Lung microvascular endothelial cell (primary cell): ENCODE measurements at places on chromosomes 6 and 20.

DNA sequence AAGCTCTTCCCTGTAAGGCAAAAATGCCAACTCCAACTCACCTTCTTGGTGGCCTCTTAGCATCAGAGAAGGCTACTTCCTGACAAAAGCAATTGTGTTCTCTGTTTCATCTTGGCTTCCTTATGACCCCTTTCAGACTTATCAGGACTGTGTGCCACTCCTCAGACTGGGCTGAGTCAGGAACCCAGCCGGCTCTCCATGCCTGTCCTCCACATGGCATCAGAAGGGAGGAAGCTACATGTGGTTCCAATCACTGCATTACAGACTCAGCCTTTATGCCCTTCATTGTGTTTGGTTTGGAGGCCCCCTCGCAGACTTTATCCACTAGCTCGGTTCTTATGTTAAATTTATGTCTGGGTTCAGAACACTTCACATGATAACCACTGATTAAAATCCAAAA lies 142.5 kb downstream of the SLC24A3 start:
- no peak for DNase-seq

GRCh38 chr6:160756021-160756420 lies 54.0 kb downstream of the PLG start:
- no peak for DNase-seq

DNA sequence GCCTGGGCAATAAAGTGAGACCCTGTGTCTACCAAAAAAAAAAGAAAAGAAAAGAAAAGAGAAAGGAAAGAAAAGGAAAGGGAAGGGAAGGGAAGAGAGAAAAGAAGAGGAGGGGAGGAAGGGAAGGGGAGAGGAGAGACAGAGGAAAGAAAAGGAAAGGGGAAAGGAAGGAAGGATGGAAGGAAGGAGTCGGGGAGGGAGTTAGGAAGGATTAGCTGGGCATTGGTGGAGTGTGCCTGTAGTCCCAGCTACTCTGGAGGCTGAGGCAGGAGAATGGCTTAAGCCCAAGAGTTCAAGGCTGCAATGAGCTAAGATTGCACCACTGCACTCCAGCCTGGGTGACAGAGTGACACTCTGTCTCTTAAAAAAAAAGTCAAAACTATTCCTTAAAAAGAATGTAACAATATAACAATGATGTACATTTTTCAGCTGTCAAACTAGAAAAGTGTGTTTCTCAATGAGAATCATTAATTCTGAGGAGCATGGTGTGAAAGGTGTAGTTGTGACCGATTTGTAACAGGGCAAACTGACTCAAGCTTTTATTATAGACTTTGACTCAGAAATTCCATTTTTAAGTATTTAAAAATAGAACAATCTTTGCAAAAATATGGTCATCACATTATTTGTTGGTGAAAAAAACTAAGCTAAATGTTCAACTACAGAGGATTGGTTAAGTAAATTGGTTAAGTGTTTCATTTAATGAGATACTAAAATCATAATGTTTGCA lies 14.7 kb downstream of the SNRPB start:
- no peak for DNase-seq

GRCh38 chr6:131980791-131981623 lies 29.8 kb upstream of the CCN2 start:
- DNase-seq, result peak; percentile 68

GRCh38 chr6:34891296-34891695 lies 2.2 kb downstream of the ANKS1A start:
- DNase-seq, result no peak

- no peak for DNase-seq
Observed at GRCh38 chr6:121549736-121550135, 114.3 kb downstream of the GJA1 start.

GRCh38 chr6:38245295-38245694 lies 394.4 kb downstream of the BTBD9 start:
- no peak for DNase-seq

DNA sequence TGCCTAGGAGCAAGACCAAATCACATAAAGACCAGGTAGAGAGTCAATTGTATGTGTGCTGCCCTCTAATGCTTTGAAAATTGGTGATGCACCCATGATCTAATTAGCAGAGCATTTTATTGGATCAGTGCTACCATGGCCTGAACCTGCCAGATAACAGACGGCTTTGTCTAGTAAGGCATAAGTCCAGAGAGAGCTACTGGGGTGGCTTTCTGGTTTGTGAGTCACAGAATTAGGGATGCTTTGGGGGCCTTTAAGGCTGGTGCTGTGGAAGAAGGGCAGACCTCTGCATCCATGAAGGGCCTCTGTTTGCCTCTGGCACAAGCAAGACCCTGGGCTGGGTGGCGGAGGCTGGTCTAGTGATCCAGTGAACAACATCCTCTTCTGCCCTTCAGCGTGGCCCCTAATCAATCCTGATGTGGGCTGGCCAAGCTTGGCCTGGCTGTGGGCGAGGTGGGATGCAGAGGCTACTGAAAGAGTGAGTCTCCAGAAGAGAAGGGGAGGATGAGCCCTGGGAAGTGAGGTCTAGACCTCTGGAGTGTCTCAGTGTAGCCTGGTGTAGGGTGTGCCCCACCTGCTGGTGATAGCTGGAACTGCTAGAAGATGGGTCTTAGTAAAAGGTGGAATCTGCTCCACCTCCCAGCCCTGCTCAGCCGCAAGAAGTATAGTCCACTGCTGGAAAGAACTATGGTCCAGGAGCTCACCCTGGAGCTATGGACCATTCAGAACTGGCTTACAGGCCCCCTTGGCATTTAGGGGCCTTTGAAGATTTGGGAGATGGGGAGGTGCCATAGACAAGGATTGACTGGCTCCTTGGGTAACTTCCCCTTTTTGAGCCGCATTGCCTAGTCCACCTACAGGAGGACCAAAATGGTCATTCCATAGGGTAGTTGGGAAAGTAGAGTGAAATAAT lies 36.7 kb upstream of the AAR2 start:
- peak; percentile 78 for DNase-seq

GRCh38 chr6:3281631-3282475 lies 23.1 kb downstream of the PSMG4 start:
- DNase-seq, result peak; percentile 95

GRCh38 chr20:64131406-64131805 lies 24.0 kb upstream of the NPBWR2 start:
- peak; percentile 31 for DNase-seq

- no peak for DNase-seq
Observed at GRCh38 chr20:38225900-38226263, 34.7 kb downstream of the KIAA1755 start.

DNA sequence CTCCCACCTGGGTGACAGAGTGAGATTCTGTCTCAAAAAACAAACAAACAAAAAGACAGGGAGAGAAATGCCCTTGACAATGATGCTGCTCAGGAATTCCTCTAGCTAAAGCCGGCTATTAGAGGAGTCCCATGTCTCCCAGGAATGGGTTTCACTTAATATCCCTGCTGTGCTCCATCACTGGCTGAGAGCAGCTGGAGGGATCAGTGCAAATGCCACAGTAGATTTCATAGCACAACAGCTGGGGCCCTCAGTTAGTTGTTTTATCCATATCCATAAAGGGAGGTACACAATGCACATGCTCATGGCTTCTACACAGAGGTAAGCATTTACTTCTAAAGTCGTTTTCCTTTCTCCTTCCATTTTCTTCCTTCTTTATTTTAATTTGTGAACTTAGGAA lies 742.0 kb upstream of the POU3F2 start:
- DNase-seq, result no peak

GRCh38 chr6:125944434-125944816 lies 12.1 kb upstream of the HINT3 start:
- DNase-seq, result peak; percentile 95

GRCh38 chr6:35068206-35068605 lies 72.9 kb downstream of the TCP11 start:
- DNase-seq, result no peak

GRCh38 chr6:167737205-167737830 lies 89.4 kb upstream of the AFDN start:
- DNase-seq, result no peak

GRCh38 chr6:17621003-17621402 lies 20.9 kb downstream of the FAM8A1 start:
- DNase-seq, result no peak

DNA sequence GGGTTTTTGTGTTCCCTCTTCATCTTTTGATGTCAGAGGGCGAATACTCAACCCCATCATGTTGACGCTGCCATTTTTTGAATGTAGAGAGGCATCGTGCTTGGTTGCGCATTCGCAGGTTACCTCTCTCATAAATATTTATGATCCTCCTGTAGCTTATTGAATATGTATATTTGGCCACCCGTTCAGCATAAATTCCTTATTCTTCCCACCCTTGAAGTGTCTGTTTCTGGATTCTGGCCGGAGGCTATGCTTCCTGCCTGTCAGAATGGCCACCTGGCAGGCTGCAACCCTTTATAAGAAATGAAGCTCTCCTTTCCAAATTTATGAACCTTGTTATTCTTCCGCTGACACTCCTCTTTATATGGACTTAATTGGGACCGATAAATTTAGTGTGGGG lies 40.9 kb downstream of the FAM50B start:
- DNase-seq, result no peak

DNA sequence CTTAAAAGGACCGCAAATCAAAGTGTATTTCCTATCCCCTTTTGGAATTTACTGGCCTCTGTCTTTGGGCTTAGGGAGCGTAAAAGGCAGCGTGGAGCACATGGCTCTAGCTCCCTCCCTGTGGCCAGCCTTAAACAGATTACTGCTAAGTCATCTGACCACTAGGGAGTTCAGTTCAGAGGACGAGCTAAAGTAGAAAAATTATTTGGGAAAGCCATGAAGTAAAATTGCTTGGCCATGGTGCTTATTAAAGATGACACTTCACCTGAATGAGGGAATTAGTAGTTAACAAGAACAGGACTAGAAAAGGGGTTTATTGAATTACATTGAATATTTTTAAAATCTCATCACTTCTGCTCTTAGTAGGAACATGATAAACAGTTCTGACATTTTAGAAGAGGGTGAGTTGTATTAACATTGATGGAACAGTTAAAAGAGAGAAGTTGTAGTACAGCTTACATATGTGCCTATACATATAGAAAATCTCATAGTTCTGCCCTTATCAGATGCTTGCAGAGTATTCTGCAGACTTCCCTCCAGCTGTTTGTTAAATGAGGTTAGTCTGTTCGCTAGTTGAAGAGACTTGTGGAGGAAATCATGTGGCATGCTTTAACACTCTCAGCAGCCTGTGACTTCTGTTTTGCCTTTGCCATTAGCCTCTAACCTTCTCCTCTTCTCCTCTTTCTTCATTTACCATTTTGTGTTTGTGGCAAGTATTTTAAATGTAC lies 31.2 kb upstream of the MAPK13 start:
- no peak for DNase-seq

GRCh38 chr6:87784690-87785089 lies 82.7 kb upstream of the AKIRIN2 start:
- no peak for DNase-seq

- DNase-seq, result no peak
Observed at GRCh38 chr20:48898896-48899530, 22.5 kb upstream of the ARFGEF2 start.

DNA sequence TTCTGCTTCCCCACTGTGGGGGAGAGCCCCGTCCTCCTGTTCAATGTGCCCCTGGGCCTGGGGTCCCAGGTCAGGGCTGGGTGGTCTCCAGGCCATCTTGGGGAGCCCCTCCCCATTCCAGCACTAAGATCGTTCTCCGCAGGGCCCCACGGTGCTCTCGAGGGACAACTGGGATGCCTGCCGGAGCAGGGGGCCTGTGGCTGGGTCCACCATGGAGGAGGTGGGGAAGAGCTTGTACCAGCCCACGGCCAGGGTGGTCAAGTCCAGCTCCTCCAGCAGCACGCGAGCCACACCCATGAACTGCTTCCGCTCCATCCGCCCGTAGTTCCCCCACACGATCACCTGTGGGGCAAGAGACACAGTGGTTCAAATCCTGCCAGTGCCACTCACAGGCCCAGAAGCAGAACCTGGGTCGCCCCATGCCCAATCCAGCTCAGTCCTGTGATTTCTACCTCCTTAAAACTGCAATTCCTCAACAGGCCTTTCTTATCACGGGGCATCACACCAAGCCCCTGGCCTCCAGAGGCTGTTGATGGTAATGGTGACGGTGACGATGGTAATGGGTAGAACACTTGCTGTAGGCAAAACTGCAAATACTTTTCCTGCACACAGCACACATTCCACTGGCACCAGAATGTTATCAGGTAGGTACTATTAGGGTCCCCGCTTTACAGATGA lies 10.5 kb downstream of the KCNK15 start:
- no peak for DNase-seq

DNA sequence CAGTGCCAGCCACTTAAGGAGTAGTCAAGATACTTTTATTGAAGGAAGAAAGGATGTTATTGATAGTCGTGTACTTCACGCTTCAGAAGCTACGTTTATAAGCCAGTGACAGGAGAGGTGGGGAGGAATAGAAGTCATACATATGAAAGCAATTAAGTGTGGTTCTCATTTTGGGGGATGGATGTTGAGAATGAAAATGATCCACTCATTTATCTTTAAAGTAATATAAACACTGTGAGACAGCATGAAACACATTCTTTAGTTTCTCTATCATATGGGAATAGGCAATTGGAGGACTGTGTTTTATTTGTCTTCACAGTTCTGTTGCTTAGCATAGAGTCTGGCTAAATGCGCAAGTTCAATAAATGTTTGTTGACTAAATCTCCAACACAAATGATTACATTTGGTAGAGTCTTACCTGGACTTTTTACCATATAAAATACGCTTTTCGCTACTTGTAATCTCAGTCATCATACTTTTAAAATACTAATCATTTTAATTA lies 35.2 kb downstream of the AK9 start:
- no peak for DNase-seq

GRCh38 chr20:48234951-48235350 lies 449.7 kb upstream of the SULF2 start:
- no peak for DNase-seq

DNA sequence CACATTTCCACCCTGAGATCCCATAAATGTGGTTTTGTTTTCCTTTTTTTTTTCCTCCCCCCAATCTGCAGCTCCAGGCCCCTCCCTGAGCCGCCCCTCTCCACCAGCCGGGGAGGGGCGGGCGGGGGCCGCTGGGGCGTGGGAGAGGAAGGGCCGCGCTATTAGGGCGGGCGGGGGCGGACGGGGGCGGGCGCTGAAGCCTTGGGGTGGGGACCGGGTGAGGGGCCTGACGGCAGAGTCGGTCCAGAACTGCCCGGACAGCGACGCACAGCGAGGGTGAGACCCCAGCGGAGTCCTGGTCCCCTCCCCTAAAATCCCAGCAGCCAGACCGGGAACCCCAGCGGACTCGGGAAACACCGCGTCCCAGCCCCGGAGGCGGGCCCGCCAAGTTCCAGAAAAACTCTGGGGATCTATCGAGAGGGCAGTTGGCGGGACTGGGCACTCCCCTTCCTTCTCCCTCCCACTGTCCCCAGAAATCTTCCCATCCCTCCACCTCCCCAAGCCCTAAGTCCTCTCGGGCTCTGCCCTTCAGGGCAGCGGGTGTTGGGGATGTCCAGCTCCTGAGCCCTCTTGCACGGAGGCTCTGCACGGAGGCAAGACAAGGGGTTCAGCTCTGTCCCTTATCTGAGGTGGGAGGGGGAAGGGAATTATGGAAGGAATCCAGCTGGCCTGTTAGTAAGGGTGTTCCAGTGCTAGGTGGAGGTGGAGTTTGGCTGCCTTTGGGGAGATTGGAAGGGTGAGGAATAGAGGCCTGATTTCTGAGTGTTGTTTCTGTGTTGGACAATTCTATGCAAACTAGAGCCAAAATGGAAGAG lies at the start of gene PRICKLE4:
TSS of gene PRICKLE4 (plus strand) at position 232 of the 815 bp plus-strand sequence. CDS start 2,692 bp downstream, outside the sequence.
- DNase-seq, result peak; percentile 77
